ENCODE measurements at places on chromosomes 16 and 17.

DNA sequence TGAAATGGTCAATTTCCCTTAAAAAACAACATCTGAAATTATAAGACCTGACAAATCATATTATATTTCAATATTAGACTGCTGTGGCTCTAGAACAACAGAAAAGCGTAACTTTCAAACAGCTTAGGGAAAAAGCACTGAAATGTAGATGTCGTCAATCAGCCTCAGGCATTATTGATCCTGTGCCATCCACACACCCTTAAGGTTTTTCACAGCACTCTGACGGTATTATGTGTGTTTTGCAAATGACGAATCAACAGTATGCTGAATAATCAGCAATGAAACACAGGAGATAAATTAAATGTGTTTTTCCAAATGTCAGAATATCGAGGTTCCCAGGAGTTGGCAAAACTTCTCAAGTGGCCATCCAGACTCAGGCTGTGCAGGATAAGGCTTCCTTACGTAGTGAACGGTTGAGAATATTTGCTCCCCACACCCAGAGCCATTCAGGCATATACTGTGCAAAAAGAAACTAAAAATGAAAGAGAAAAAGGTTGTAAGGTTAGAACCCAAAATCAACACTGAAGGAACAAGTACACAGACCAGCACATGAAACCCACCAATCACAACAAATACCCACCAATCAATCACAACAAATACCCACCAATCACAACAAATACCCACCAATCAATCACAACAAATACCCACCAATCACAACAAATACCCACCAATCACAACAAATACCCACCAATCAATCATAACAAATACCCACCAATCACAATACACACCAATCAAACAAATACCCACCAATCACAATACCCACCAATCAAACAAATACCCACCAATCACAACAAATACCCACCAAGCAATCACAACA lies 7.7 kb upstream of the MBTPS1 start:
- no peaks in the 10 kb centered on the region for H3K27me3 ChIP-seq
- H3K27ac ChIP-seq: no peak overlapping the region
- DNase-seq: no peak
- H3K4me1 ChIP-seq: peaks cover 7% of the 10 kb centered on the region
- peaks cover 10% of the 10 kb centered on the region for H3K36me3 ChIP-seq
- no peak overlapping the region for H3K4me3 ChIP-seq

DNA sequence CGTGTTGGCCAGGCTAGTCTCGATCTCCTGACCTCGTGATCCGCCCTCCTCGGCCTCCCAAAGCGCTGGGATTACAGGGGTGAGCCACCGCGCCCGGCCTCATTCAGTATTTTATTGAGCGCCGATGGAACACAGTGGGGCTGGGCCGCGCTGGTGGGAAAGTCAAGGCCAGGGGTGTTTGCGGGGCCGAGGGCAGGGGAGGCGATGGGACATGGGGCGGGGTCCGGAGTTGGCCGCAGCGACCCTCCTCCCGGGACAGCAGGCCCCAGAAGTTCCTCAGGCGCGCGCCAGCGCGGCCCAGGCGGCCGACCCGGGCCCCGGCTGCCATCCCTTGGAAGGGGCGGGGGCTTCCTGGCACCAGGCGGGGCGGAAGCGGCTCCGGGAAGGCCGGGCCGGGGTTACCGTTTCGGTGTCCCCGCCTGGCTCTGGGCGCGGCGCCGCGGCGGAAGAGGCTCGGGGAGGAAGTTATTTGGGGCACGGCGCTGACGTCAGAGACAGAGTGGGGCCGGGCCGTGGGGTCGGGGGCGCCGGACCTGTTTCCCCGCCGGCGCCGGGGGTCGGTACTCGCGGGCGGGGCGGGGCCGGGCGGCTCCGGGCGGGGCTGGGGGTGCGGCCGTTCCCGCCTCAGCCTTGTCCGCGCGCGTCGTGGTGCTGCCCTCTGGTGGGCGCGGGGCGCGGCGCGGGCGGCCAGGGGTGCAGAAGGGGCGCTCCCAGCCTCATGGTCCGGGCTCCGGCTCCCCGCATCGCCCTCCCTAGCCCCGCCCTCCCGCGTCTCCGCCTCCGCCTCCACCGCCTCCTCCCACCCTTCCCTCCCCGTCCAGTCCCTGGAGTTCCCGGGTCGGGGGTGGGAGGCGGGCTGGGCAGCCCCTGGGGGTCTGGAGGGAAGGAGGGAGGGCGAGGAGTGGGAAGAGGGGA lies 952 bp upstream of the PRSS27 start:
- H3K36me3 ChIP-seq: no peaks in the 10 kb centered on the region
- peak; percentile 93 for DNase-seq
- peak overlapping the region; percentile 83 for H3K4me3 ChIP-seq
- peaks cover 12% of the 10 kb centered on the region for H3K27me3 ChIP-seq
- H3K4me1 ChIP-seq: peaks cover 11% of the 10 kb centered on the region
- peak overlapping the region; percentile 87 for H3K27ac ChIP-seq

DNA sequence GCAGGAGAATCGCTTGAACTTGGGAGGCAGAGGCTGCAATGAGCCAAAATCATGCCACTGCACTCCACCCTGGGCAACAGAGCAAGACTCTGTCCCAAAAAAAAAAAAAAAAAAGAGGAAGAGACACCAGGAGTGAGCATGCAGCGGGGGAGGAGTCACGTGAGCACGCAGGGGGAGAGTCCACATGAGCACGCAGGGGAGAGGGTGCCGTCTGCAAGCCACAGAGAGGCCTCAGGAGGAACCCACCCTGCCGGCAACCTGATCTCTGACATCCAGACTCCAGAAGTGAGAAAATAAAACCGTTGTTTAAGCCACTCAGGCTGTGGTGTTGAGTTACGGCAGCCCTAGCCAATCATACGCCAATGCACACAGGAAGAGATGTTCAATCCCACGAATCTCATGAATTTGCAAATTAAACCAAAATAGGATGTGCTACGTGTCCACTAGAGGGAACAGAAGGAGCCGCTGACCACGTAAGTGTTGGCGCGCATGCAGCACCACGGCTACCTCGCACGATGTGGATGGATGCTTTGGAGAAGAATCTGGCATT lies 42.2 kb downstream of the CCDC57 start:
- H3K4me1 ChIP-seq: peaks cover 10% of the 10 kb centered on the region
- no peak overlapping the region for H3K27ac ChIP-seq
- H3K27me3 ChIP-seq: no peaks in the 10 kb centered on the region
- no peak overlapping the region for H3K4me3 ChIP-seq

GRCh38 chr17:76987486-76988093 lies 119.4 kb downstream of the MGAT5B start:
- no peaks in the 10 kb centered on the region for H3K36me3 ChIP-seq
- H3K27ac ChIP-seq: no peak overlapping the region
- H3K27me3 ChIP-seq: no peaks in the 10 kb centered on the region
- peaks cover 4% of the 10 kb centered on the region for H3K4me1 ChIP-seq
- DNase-seq: no peak
- no peak overlapping the region for H3K4me3 ChIP-seq

GRCh38 chr17:30326809-30327208 lies 7.0 kb downstream of the TMIGD1 start:
- no peak overlapping the region for H3K4me3 ChIP-seq
- no peaks in the 10 kb centered on the region for H3K36me3 ChIP-seq
- peaks cover 2% of the 10 kb centered on the region for H3K27me3 ChIP-seq
- H3K27ac ChIP-seq: no peak overlapping the region
- H3K4me1 ChIP-seq: peaks cover 34% of the 10 kb centered on the region

DNA sequence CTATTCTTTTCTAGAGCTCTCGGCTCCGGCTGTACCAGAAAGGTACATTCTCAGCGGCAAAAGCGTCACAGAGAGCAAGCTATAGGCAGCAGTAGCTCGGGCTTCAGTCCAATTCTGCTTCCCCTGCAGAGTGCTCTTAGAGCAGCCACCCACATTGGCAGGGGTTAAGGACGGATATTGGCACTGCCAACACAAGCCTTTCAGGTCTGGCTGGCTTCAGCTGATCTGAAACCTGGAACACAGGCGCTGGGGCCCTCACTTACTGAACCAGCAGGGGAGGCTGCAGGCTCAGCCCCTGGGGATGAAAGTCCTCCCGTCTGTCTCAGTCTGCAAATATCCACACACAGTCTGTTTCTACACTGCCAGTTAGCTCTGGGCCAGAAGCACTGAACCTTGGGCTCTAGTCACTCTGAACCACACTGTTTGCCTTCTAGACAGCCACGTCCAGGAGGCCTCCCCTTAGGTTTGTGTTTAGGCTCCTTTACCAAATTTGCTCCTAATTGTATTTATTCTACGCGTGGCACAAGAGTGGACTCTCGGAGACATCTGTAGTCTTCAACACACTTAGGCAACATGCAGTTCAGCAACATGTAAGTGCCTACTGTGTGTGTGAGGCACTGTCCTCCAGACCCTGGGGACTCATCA lies 40.1 kb downstream of the HIC1 start:
- H3K4me3 ChIP-seq: no peak overlapping the region
- peaks cover 30% of the 10 kb centered on the region for H3K36me3 ChIP-seq
- no peak for DNase-seq
- H3K4me1 ChIP-seq: peaks cover 34% of the 10 kb centered on the region

DNA sequence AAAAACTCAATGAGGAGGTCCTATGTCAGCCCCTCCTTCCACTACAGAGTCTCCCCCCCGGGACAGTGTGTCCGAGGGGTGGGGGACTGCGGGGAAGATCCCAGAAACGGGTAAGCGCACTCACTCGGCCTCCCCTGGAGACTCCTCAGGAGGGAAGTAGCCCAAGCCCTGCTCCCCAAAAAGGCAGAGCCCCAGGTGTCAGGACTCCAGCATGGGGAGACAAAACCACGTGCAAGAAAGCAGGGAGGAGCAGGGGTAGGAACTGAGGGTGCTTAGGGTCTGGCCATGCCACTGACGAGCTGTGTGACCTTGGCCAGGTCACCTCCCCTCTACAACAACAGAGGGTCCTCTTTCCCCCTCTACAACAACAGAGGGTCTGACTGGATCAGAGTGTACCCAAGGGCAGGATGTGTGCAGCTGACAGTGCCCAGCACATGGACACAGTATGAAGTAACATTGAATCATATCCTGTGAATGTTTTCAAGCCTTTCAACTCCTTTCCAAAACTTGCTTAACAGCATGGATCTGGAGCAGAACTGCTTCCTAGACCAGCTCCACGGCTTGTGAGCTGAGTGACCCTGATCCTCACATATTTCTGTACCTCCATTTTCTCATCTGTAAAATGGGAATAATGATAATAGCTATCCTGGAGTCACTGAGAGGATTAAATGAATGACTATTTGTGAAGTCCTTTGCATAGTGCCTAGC lies 2.1 kb upstream of the NAGS start:
- no peaks in the 10 kb centered on the region for H3K36me3 ChIP-seq
- no peak for DNase-seq
- H3K4me1 ChIP-seq: peaks cover 10% of the 10 kb centered on the region
- peaks cover 43% of the 10 kb centered on the region for H3K27me3 ChIP-seq

- peaks cover 45% of the 10 kb centered on the region for H3K4me1 ChIP-seq
- H3K36me3 ChIP-seq: peaks cover 7% of the 10 kb centered on the region
- no peak for DNase-seq
- H3K4me3 ChIP-seq: no peak overlapping the region
- H3K27me3 ChIP-seq: no peaks in the 10 kb centered on the region
- peak overlapping the region; percentile 84 for H3K27ac ChIP-seq
Observed at GRCh38 chr17:76441686-76442340, 11.1 kb downstream of the UBE2O start.

All from activated naive CD8-positive, alpha-beta T cell treated with anti-CD3 and anti-CD28 coated beads, Interleukin-2, amount 10 ng/mL, durations not matched to agents 7 days and 5 days (primary cell).